ENCODE measurements at places on chromosomes 1 and 21.

- DNase-seq = no peak
These were observed 41.8 kb upstream of the TTC22 start for GRCh38 chr1:54842963-54843362.

DNA sequence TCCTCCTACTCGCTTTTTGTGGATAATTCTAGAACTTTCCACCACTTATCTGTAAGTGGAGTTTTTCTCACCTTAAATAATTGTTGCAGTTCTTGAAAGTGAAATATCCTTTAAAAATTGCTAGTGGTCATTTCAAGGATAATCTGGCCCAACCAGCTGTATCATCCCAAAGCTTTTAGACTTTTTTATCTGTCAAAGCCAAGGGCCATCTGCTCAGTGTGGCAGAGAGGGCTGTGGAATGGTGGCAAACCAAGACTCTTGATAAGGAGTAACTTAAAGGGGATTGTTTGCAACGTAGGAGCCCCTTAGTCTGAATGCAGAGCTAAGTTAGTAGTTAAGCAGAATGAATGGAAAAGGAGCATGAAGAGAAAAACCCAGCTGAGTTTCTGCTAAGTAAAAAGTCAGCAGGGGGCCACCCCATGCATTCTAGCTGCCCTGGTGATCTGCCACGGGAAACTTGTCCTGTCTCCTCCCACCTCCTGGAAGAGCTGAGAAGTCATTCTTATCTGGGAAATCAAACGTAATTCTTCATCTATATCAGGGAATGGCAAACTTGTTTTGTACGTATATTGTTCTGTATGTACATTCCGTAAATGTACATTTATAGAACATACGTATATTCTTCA, 169.3 kb downstream of the PRDM2 start:
- no peak for DNase-seq

GRCh38 chr1:150552128-150552910, 3.1 kb downstream of the ADAMTSL4 start:
- DNase-seq = peak; percentile 50

DNA sequence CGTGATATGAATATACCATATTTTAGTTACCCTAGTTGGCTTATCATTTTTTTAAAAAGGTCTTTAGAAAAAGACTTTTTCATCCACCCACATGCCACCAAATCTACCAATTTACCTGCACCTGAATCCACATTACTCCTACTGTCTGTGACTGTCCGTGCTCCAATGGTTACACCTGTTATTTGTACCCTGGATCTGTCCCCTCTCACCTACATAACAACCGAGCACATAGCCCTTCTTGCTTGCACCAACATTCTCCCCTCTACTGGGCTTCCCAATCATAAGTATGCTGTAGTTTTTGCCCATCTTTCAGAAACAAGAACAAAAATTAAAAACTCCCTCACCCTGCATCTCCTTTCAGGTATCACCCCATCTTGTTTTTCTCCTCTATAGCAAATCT, 17.6 kb downstream of the SOD1 start:
- DNase-seq = no peak

- DNase-seq = no peak
These were observed 40.4 kb upstream of the ZSWIM5 start for GRCh38 chr1:45246760-45247159.

GRCh38 chr1:165834229-165834628, 6.8 kb downstream of the UCK2 start:
- DNase-seq = no peak

GRCh38 chr1:22075718-22076117, 23.2 kb downstream of the CDC42 start:
- no peak for DNase-seq

GRCh38 chr1:214314178-214314843, 33.4 kb downstream of the SMYD2 start:
- DNase-seq = no peak

DNA sequence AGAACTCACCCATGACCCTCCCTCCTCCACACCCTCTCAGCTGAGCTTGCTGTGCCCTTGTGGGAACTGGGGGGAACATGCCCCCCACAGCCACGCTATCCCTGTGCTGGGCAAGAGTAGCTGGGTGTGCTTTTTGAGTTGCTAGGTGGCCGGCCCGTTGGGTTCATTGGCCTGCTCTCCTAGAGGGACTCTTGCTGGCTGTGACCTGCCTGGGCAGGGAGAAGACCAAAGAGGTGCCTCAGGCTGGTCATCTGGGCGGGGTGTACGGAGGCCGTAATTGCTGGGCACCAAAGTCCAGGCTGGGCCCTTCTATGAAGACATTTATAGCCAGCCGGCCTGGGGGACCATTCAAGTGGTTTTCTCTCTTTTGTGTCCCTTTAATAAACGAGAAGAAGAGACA, 138.3 kb upstream of the ZBTB40 start:
- no peak for DNase-seq

DNA sequence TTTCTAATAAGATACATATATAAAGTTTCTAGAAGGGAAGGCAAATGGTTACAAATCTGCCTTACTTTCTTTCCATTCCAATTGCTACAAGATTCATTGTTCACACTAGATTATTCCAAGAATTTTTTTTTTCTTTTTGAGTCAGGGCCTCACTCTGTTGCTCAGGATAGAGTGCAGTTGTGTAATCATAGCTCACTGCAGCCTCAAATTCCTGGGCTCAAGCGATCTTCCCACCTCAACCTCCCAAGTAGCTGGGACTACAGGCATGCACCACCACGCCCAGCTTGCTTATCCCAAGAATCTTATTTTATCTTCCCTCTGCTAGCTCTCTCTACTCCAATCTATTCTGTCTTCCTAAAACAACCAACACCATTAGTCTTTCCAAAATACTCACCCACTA, 81.8 kb downstream of the KIAA0319L start:
- no peak for DNase-seq

DNA sequence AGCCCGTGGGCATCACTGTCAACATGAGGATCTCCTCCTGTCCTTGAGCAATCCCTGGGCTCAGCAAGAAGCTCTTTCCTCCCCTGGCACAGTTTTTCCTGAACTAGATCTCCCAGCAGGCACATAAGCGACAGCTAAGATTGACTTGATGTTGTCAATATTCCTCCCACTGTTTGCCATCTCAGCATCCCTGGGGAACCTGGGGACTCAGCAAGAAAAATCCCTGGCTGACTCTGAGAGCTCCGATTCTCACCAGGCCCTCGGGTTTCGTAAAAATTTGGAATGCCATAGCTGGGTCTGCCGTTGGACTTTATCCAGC, 687.2 kb downstream of the MATN1 start:
- DNase-seq = no peak

GRCh38 chr1:23527900-23528249, 3.2 kb downstream of the E2F2 start:
- DNase-seq = no peak

GRCh38 chr1:114218361-114219171, 64.9 kb upstream of the SYT6 start:
- no peak for DNase-seq

All from cerebellar cortex (tissue), 1 donor.